T-helper 2 cell treated with Interferon-gamma antibody and Interleukin-4, amounts not matched to agents 5 μg/mL and 100 μg/mL, for 36 hours (primary cell): ENCODE measurements at places on chromosomes 7 and 10.
A peak's percentile ranks its signal among the peaks of the same experiment; 100 is the strongest.

- no peak for DNase-seq
These were observed 711.2 kb downstream of the GRID1 start for GRCh38 chr10:85655411-85655810.

DNA sequence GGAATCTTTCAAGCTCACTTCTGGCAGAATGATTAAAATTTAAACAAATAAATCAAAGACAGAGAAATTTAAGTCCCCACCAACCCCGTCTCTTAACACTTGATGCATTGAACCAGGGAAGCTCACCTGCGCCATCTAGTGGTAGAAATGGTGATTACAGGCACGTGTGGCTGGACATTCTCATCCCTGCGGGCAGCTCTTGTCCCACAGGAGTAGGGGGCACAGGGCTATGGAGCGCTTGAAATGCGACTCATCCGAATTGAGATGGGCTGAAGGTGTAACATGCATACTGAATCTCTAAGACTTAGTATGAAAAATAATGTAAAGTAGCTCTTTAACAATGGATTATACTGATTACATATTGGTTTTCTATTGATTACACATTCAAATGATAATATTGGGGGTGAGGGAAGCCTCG, 24.8 kb upstream of the SLIT1 start:
- peak; percentile 50 for DNase-seq

DNA sequence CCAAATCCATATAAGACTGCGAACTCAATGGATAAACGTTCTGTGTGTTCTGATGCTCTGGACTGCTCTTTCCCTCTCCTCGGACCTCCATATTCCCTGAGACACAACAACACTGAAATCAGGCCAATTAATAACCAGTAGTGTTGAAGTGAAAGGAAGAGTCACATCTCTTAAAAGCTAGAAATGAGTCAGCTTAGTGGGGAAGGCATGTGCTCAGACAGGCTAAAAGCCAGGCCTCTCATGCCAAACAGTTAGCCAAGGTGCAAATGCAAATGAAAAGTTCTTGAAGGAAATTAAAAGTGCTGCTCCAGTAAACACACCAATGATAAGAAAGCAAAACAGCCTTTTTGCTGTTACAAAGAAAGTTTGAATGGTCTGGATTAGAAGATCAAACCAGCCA, 29.3 kb downstream of the TNS3 start:
- no peak for DNase-seq

DNA sequence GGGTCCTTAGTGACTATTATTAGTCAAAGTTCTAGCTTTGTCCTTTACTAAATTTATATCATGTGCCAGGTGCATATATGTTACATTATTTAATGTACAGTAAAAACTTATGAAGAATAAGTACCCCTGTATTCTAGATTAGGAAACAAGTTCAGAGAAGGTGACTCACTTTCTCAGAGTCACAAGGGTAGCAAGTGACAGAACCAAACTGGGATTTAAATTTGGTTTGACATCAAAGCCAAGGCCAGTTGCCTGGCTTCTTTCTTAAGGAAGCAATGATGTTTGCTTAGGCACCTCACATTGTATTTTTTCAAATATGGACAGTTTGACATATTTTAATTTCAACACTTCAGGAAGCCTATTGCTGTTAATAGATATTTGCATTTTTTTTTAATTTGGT, 2.5 kb downstream of the LSM8 start:
- DNase-seq = no peak
